Activated CD4-positive, CD25-positive, alpha-beta regulatory T cell treated with anti-CD3 and anti-CD28 coated beads, Interleukin-2, amount 50 U/mL, for 72 hours (primary cell): ENCODE measurements at places on chromosomes 1 and 21.

GRCh38 chr1:221141606-221142285 is 262.5 kb downstream of the HLX start:
- DNase-seq: no peak

- DNase-seq: no peak
Measured at GRCh38 chr1:226821719-226822085, 48.7 kb upstream of the PSEN2 start.

GRCh38 chr1:75035536-75035935 is 98.7 kb upstream of the LHX8 start:
- no peak for DNase-seq

DNA sequence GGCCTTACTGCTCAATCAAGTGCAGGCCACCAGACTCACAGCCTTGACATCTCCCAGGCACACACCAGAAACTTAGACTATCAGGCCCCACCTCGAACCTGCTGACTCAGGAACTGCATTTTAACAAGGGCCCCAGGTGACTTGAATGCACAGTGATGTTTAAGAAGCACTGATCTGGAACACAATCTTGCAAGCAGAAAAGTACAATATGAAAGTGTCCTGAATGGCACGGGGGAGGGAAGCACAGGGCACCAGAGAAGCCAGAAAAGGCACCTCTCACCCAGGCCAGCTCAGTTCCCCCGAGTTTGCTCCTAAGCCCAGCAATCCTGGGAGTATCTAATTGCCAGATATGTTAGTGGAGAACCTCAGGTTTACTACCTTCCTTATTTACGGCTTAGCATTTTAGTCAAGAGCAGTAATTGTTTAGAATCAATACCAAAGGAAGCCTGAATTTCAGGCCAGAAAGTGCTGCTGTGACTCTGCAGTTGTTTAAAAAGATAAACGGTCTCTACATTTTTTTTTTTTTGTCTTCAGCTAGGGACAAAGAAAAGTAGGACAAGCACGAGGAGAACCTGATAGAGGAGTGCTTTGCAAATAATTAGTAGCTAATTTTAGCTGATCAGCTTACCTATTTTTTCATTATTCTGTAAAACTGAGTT is 50.9 kb upstream of the CDC42BPA start:
- DNase-seq: no peak

DNA sequence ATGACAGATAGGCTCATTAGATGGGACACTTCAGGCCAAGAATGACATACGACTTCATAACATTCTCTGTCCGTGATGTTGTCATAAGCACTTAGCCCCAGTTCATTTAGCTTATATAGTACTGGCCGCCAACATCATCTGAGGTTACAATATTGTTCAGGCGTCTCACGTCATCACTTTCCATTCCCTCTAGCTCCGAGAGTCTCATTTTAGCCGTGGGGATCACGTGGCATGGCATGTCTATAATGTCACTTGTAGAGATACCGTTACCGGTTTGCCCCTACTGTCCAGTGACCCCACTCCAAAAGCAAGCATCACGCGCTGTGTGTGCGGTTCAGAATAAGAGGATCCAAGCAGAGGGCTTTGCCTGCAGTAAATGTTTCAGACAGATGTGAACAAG is 34.6 kb upstream of the HEATR1 start:
- DNase-seq: no peak

GRCh38 chr1:91798740-91799139 is 87.2 kb downstream of the TGFBR3 start:
- no peak for DNase-seq

DNA sequence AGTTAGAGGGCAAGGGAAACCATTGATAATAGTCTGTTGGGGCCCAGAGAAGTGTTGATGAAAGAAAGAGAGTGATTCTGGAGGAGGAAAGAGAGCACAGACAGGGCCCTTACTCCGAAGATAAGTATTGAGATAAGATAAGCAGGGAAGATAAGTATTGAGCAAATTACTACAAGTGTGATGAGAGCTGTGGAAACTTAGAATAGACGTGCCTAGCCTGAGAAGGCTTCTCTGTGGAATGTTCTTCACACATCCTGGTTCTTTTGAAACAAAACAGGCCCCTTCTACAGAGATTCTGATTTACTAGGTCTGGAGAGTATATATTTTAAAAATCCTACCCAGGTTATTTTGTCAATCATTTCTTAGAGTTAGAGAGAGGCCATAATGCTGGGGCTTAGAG is 26.4 kb downstream of the FNBP1L start:
- no peak for DNase-seq

- peak; percentile 69 for DNase-seq
Measured at GRCh38 chr1:160951443-160952128, 3.0 kb downstream of the ITLN2 start.

- DNase-seq: no peak
Measured at GRCh38 chr1:42847721-42848460, 1.5 kb downstream of the ZNF691 start.

DNA sequence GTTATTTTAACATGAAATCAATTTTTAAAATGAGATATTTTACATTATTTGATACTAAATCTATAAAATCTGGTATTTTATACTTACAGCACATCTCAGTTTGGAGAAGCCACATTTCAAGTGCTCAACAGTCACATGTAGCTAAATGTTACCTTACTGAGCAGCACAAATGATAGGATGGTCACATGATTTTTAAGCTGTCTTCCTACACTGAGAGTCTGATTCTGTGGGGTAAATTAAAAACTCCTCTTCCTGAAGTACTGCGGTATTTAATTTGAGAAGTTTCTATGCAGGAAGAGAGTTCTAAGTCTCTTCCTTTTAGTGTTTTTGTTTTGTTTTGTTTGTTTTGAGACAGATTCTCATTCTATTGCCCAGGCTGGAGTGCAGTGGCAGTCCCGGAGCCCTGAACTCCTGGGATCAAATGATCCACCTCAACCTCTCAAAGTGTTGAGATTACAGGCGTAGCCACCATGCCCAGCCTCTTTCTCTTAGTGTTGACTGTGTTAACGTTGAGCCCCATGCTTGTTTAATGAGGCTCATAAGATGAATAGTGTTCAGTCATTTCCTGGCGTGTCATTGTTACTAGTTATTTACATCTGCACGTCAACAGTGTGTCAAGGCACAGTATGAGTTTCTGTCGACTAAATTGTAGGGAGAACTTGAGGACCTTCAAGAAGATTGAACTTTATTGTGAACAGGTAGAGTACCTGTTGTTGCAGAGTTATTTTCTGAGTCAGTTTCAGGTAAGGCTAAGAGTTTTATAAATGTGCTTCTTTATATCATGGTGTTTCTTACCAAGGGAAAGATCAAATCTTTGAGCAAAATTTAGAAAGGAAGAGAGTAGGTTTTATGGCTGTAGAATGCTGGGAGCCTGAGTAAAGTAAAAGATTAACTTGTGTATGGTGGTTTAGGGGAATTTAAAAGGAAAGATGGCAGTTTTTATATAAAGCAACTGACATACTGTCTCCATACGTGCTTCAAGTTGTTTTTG is 3.3 kb downstream of the CNST start:
- peak; percentile 37 for DNase-seq

- no peak for DNase-seq
Measured at GRCh38 chr21:42247716-42248115, 28.8 kb downstream of the ABCG1 start.
